ENCODE measurements at places on chromosomes 2 and 18.

DNA sequence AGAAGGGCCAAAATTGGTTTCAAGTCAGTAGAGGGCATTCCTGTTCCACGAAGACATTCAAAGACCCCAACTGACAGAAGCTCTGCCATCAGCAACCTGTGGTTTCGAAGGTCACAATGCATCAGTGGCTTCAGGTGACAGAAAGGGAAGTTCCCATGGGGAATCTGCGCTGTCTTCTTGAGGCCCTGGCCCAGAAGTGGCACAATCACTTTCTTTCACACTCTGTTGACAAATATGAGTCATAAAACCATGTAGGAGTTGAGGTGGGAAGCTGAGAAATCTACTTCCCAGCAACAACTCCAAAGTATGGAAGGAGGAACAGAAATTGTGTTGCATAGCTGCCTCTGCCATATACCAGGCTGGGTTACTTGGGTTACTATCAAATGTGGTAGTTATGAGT lies 621.1 kb upstream of the FANCL start:
- DNase-seq = no peak

GRCh38 chr2:65281627-65282351 lies 54.2 kb downstream of the ACTR2 start:
- DNase-seq = no peak

GRCh38 chr2:238159661-238160205 lies 963 bp downstream of the ERFE start:
- no peak for DNase-seq

DNA sequence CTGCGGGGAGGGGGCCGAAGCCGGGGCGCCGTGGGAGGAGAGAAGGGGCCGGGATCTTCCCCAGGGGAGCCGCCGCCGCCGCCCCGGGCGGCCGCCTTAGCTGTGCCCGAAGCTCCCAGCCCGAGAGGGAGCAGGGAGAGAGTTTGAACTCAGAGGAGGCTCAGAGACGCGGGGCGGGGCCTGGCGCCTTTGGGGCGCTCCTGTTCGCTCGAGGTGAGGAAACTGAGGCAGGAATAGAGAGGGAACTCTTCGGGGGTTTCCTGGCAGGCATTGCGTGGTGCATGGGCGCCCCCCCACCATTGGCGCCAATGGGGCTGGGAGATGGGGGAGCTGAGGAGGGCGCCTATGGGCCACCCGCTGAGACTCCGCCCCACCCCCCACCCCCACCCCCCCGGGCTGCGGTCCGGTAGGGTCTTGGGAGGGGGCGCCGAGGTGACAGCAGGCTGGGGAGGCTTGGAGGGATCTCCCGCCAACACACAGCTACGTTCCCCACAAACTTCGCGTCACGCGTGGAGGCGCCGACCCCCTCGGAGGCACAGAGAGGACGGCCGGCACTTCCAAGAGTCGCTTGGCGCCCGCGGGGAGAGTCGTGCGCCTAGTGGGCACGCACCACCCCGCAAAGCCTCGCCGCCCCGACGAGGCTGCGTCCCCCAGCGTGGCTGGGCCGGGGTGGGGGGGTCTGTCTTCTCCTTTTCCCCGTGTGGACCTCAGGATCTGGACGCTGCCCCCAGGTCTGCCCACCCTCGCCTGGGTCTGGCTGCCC lies 680 bp downstream of the CTDSP1 start:
- no peak for DNase-seq

- DNase-seq = no peak
These were observed 143.8 kb upstream of the SLC1A4 start for GRCh38 chr2:64845273-64845905.

DNA sequence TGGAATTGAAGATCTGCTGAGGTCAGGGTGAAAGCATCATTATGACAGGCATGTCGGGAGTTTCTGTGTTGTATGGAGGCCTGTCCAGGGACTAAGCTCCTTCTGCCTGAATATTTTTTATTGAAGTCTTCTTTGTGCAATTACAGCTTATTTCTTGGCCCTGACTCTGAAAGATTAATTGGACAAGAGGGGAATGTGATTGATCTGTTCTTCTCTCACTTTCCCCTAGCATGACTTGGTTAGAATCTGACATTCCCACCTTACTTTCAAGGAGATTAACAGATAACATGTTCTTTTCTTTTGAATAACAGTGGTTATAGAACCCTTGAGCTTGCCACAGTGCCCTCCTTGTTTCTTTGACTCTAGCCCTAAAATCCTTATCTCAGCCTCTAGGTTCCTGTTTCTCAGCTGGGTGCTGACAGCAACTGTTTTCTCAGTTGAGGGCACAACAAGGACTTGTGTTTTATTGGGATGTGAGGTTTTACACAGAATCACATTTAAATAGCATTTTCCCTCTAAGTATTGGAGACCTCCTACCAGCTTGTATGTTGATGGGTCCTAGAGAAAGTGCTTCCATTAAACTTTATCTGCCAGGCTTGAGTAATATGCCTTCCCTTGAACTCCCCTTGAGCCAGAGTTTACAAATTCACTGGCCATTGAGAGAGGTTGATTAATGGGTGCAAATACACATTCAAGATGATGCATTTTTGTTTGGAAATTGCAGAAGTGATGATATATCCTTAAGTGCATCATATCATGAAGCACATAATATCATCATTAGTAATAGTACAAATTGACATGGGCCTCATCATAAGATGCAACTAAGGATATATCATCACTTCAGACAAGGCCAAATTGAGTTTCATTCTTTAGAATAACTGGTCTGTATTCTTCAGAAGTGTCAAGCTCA lies 12.5 kb downstream of the TTLL4 start:
- no peak for DNase-seq

GRCh38 chr2:17171446-17172049 lies 346.7 kb downstream of the RAD51AP2 start:
- DNase-seq = peak; percentile 53

- no peak for DNase-seq
These were observed 51.4 kb downstream of the EMILIN2 start for GRCh38 chr18:2898186-2898640.

DNA sequence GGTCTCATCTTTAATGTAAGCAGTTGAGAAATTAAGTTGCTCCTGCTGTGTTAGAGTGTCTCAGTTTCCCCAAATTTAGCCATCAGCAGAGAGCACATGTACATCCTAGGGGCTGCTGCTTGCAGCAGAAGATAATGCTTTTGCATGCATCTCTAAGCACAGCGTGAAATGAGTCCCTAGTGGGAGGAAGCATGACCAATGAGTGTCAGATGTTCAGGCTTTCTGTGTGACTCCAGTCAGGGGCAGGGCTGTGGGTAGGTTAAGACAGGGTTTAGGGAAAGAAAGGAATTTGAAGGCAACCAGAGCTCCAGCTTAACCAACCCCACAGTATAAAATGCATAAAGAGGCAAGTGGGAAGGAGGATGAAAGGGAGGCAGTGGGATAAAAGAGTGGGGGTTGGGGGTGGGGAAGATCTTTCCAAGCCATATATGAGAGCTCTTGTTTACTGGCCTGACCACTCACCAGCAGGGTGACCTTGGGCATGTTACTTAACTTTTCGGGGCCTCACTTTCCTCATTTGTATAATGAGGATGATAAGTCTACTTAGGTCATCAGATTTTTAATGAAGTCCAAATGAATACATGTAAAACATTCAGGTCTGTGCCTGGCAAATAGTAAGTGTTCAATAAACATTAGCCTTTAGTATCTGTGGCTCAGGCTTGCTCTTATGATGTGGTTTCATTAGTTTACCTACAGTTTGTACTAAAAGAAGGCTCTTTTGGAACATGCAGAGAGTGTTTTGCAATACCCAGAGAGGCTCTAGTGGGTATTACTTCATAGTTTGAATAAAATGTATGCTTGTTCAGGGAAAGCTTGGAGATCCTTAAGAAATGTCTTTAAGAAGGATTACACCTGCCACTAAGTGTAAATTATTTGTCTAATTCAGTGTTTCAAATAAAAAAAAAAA lies 42.7 kb upstream of the PELI1 start:
- DNase-seq = no peak

DNA sequence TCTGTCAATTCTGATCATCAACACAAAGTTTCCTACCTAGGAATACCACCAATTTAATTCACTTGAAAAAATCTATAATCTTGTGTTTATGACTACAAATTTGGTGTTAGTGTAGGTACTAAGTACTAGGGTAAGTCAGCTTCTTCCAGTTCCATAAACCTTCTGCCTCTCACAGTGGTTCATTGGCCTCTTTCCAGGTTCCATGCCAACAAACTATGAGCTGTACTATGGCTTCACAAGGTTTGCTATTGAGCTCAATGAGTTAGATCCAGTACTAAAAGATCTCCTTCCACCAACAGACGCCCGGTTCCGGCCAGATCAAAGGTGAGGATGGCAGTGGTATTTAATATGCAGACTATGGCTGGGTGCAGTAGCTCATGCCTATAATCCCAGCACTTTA lies 58.8 kb downstream of the PRKRA start:
- DNase-seq = no peak

DNA sequence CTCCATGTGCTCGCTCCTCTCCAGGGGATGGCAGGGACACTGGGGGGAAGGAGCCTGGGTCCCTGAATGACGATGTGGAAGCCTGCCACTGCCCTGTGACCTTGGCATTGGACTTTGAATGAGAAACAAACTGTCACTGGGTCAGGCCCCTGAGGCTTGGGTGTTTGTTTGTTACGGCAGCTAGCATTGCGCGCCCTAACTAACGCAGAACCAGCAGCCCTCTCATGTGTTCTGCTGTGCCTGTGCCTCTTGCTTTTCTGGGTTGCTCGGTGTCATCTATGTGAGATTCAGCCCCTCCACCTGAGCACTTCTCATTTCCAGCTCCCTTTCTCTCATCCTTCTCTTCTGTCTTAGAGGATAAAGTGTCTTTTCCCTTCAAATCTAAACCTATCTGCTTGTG lies 23.6 kb upstream of the INHBB start:
- no peak for DNase-seq

- DNase-seq = no peak
These were observed 337.2 kb upstream of the SALL3 start for GRCh38 chr18:78642296-78642951.

DNA sequence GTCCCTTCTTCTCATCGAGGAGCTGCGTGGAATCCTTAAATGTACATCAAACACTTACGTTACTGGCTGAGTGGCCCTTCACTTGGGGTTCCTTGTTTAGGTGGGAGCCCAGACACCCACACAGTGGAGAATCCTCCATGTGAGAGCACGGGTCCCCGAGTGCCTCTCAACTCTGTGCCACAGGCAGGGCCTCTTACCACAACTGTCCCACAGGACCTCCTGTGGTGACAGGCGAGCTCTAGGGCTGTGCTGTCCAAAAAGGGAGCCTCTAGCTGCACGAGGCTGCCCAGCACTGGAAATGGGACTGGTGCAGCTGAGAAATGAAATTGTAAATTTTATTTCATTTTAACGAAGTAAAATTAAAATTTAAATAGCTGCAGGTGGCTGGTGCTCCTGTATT lies 145.7 kb downstream of the DYSF start:
- DNase-seq = no peak

DNA sequence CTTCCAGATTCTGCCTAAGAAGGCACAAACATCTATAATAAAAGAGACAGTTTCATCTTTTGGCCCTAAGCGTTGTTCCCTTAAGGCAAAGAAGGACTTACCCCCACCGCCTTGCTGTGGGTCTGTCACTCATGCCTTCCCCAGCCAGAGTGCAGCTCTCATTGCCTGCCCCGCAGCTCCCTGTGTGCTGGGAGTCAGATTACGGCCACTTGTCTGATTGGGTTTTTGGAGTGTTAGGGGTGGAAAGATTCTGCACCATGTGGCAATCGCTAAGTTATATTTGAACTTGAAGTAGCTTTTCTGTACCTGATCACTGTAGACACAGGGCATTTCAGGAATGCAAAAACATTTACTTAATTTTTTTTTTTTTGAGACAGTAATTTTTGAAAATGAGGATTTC lies at the start of gene AQP4:
Gene AQP4, minus strand, starts transcription at position 151 of the 400 bp plus-strand sequence. Its CDS starts 18 bp downstream, at position 133.
- DNase-seq = peak; percentile 54

DNA sequence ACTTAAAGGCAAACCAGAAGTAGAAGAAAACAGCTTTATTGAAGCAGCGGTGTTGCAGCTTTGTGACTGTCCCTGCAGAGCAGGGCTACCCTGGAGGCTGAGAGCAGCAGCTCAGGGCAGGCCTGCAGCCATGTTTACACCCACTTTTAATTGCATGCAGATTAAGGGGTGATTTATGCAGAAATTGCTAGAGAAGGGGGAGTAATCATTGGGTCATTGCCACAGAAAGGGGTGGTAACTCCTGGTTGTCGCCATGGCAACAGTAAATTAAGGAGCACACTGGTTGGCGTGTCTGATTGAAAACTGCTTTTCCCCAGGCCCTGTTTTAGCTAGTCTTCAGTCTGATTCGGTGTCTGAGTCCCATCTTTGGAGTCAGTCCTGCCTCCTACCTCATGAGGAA lies 195.4 kb upstream of the HDAC4 start:
- DNase-seq = no peak

- no peak for DNase-seq
These were observed 124.3 kb downstream of the GLI2 start for GRCh38 chr2:120859814-120860578.

GRCh38 chr2:99880148-99880963 lies 262.0 kb downstream of the AFF3 start:
- DNase-seq = no peak

GRCh38 chr18:13660510-13660909 lies 65.8 kb downstream of the FAM210A start:
- DNase-seq = no peak

DNA sequence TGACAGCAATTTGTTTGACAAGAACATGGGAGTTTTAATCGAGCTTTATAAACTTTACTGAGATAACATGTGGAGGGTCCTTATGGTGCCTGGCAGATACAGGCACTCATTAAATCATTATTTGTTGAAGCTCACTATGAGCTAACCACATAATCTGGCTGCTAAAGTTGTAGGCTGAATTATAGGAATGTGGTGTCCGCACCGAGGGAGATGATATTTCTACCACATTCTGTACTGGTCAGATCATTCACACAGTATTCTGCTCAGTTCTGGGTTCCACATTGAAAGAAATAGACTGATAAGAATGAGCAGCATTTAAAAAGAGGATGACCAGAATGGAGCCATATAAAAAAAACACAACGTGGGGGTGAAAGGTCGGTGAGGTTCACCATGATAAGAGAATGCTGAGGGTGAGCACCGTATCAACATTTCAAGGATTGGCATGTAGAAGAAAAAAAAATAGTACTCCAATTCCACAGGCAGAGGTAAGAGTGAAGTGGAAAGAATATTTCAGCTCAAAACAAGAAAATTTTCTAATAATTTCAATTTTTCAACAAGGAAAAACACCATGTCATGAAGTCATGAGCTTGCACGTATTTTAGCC lies 54.4 kb downstream of the TMEFF2 start:
- no peak for DNase-seq

- DNase-seq = no peak
These were observed 64.9 kb downstream of the EVA1A start for GRCh38 chr2:75495862-75496261.

GRCh38 chr2:45626387-45627221 lies 15.5 kb upstream of the SRBD1 start:
- no peak for DNase-seq

- DNase-seq = no peak
These were observed 134.2 kb upstream of the NOL4 start for GRCh38 chr18:34358923-34359322.

GRCh38 chr2:165640247-165640929 lies 153.7 kb downstream of the GALNT3 start:
- DNase-seq = no peak

- peak; percentile 33 for DNase-seq
These were observed 52.3 kb upstream of the ITGB6 start for GRCh38 chr2:160252278-160252887.

GRCh38 chr2:8252997-8253694 lies 428.7 kb upstream of the ID2 start:
- no peak for DNase-seq

All from HEK293T (cell line).